Omental fat pad (tissue), 4 donors: ENCODE measurements at places on chromosomes 5 and 9.

GRCh38 chr5:2904956-2905355, 153.5 kb upstream of the IRX2 start:
- no peak for DNase-seq

DNA sequence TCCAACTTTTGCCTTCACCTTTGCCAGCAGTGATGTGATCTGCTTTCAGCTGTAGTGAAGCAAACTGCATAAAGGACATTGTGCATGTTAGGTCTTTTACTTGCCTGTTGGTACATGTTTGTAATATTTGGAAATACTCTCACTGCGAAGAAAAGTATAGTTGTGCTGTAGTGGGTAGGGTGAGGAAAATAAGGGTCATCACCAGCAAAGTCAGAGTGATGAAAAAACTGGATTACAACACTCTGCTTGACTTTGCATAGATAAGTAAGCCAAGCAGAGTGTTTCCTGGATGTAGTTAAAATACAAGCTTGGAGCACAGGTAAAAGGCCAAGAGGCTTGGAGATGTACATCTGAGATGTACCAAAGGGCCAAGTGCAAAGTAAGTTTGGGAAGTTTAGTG, 16.7 kb downstream of the TGFBR1 start:
- DNase-seq: no peak

GRCh38 chr9:104864675-104865104, 63.3 kb downstream of the ABCA1 start:
- DNase-seq: no peak

DNA sequence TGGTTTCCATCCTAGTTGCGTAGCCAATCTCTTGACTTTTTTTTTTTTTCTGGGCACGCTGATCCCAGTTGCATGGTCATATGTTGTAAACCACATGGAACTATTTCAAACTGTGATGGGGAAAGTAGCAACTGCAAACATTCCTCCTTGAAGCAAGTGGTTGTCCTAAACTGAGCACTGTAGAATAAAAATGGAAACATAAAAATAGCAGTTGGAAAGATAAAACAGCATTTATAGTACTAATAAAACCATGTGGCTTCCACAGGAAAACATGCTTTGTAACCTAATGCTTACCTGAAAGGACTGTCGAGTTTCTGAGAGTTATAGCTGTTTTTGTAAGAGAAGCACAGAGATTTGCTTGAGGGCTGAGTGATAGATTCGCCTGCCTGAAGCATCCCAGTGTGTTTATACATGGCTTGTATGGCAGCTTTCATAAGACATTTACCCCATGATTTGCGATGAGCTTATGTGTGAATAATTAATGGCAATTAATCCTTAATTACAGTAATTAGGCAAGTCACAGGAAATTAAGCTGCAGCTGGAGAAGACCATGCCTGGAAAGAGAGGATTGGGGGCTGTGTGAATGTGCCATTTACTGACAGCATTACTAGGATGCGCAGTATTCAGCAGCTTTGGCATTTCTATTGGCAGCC, 136.5 kb downstream of the PBX3 start:
- no peak for DNase-seq

- no peak for DNase-seq
Observed at GRCh38 chr9:110186254-110186653, 21.7 kb downstream of the C9orf152 start.

DNA sequence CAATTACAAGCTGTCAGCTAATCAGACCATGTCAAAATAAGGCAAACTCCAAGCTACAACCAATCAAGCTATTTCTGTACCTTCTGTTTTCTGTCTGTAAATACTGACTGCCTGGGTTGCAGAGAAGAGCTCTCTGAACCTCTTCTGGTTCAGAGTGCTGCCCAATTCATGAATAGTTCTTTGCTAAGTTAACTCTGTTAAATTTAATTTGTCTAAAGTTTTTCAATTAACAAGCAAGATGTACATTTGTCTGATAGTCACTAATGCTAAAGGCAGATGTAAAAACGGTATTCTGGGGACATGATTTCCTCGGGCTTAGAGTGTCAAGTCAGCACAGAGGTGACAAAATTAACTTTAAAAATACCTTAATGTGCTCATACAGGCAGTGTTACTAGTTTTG, 408.3 kb upstream of the CLINT1 start:
- no peak for DNase-seq

DNA sequence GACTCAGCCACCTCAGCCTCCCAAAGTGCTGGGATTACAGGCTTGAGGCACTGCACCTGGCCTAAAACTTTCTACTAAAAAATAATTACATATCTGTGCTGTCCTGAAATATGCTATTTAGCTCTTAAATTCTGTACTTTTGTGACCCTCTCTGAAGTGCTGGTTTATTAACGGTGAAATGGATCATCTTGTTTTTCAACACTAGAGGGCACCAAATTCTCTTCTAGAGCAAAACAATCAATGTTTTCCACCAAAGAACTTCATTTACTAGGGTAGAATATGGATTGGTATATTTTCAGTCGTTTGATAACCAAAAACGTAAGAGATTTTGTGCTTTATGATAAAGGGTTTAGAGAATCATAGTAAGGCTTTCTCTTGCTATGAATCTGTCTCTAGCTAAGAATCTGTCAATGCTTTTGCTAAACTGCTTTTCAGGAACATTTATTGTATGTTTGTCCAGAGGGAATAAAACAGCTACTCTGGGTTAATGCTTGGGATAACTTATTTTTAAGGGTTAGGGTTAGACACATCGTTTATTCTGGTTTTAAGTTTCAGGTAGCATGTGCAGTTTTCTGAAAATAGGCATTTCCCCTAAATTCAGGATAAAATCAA, 63.6 kb downstream of the RNF180 start:
- DNase-seq: no peak

DNA sequence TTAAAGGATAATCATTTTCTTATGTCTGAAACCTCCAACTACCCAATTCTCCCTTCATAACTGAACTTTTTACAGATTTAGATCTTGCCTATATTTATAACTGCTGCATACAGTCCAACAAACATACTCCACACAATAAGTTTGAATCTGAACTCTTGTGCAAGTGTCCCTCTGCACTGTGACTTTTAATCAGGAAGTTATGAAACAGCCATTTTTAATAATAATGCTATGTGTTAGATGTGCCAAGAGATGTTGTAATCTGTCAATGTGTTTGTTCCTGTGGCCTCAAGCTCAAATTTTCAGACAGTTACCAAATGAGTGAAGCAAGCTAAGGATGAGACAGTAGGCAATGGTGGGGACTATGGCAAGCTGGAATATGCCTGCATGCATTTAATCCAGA, 57.6 kb upstream of the MTAP start:
- DNase-seq: no peak

GRCh38 chr5:6606884-6607558, 25.8 kb downstream of the NSUN2 start:
- no peak for DNase-seq

- DNase-seq: no peak
Observed at GRCh38 chr9:76764138-76764537, at the start of gene PCA3. TSS of gene PCA3 (plus strand) at chr9:76764438.

- no peak for DNase-seq
Observed at GRCh38 chr5:142520885-142521284, 165.0 kb downstream of the FGF1 start.

DNA sequence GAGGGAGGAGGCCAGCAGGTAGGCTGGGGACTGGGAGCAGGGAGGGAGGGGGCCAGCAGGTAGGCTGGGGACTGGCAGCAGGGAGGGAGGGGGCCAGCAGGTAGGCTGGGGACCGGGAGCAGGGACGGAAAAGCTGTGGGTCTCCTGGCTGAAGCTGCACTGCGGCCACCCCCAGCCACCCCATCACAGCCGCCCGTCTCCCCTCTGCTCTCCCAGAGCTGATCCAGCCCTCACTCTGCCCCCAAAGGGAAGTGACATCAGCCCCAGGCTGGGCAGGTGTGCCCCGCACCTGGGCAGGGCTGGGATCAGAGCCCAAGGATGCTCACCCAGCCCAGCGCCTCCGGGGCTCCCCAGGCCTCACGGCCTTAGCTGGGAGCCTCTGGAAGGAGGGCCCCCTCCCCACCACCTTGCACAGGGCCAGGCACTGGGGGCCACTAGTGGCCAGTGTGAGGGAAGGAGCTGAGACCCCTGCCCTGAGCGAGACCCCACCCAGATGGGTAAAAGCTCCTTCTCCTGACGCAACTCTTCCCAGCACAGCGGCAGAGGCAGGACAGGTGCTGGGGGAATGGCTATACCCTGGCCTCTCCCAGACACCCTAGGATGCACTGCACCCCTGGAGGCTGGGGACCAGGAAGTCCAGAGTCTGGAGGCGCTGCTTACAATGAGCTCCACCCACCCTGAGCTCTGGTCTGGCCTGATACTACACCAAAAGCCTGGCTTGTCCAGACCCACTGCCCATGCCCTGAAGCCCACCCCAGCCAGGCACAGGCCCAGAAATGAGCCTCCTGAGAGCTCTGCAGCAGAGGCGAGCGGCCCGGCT, 11.6 kb downstream of the AGPAT2 start:
- DNase-seq: no peak

DNA sequence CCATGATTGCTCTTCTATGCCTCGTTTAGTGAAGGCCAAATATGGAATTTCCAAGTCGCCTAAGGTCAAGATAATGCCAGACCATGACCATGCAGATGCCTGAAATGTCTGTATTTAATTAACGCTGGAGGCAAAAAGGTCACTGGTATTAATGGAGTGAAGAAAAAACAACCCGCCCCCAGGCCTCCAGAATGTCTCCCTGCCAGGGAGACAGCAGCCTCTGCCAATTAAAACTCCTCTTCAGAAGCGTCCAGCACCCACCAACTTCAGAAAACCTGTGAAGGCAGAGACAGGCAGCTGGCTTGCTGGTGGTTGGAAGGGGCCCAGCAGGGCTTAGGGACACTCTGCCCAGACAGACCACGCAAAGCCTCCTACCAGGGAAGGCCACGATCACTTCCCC, 94.4 kb downstream of the VAV2 start:
- DNase-seq: no peak

DNA sequence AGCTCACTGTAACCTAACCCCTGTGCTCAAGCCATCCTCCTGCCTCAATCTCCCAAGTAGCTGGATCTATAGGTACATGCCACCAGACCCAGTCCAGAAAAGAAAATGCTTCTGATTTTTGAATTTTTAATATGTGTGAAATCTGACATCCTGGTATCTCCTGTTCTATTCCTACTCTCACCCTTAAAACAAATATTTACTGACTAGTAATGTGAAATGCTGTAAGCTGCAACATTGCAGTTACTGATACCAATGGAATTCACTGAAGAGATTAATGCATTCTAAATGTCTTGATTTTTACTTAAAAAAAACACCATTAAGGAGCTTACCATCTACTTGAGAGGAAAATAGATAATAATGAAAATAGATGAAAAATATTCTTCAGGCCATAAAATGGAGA, 162.7 kb upstream of the TSLP start:
- no peak for DNase-seq

DNA sequence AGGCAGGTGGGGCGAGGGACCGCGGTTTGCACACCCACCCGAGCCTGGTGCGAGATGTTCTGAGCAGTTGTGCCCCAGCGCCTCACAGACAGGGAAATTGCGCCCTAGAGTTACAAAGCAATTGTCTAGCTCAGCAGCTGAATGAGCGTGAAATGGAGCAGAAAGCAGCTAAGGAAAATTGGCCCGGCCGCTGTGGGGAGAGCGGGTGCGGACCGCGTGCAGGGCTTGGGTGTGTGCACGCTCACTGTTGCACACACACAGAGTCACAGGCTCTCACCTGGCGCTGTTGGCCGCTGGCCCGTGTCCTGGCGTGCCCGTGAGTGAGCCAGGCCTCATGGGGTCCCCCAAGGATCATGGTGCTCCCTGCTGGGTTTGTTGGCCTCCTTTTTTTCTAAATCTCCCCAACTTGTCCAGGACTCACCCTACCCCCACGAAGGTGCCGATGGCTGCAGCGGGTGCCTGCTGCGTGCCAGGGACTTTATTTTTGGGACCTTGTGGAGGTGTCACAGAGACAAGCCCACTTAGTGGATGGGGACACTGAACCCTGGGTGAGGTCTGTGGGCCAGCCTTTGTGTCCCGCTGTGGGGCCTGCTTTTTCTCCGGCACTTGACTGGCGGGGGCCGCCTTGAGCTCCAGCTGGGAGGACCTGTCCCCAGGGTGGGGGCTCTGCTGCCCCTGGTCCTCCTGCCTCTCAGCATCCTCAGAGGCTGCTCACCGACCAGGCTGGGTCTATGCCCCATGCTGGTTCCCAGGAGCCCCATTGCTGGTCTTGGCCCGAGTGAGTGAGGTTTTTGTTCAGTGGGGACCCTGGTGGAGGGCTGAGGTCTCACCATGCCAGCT, 5.2 kb downstream of the RXRA start:
- no peak for DNase-seq

GRCh38 chr5:153534102-153534501, 43.6 kb downstream of the GRIA1 start:
- DNase-seq: no peak

- no peak for DNase-seq
Observed at GRCh38 chr5:362189-362588, 40.7 kb downstream of the AHRR start.

- no peak for DNase-seq
Observed at GRCh38 chr9:121601194-121601593, 50.2 kb upstream of the DAB2IP start.

DNA sequence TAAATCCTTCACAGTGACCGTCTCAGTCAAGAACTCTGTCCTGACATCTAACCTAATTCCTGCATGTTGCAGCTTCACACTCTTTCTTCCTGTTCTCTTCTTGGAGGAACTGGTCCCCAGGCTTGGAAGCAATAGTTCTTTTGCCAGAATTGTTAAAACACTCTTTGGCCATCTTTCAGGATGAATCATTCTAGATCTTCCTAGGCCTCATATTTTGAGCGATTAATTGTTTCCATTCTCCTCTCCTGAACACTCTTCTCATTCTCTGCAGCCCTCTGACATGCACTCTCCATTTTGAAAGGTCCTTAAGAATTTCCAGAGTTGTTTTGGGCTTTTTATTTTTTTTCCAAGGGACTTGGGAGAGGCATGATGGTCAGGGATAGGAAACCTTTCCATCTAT, 85.8 kb downstream of the FAM114A2 start:
- no peak for DNase-seq

DNA sequence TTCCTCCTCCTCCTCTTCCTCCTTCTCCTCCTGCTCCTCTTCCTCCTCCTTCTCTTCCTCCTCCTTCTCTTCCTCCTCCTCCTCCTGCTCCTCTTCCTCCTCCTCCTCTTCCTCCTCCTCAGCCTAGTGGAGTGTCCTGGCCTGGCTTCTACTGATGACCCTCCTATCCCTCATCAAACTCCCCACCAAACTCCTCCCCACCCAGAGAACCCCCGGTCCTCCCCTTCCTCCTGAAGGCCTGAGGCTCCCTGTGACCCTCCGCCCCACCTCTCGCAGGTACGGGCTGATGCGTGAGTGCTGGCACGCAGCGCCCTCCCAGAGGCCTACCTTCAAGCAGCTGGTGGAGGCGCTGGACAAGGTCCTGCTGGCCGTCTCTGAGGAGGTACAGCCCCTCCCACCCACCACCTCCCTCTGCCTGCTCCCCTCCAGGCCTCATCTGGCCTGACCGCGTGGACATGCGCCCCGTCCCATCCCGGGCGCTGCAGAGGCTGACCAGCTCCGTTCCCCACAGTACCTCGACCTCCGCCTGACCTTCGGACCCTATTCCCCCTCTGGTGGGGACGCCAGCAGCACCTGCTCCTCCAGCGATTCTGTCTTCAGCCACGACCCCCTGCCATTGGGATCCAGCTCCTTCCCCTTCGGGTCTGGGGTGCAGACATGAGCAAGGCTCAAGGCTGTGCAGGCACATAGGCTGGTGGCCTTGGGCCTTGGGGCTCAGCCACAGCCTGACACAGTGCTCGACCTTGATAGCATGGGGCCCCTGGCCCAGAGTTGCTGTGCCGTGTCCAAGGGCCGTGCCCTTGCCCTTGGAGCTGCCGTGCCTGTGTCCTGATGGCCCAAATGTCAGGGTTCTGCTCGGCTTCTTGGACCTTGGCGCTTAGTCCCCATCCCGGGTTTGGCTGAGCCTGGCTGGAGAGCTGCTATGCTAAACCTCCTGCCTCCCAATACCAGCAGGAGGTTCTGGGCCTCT, 10.6 kb downstream of the FGFR4 start:
- no peak for DNase-seq
